ENCODE measurements at places on chromosomes 1 and 21.

- no peak for DNase-seq
These were observed 113.4 kb downstream of the ERG start for GRCh38 chr21:38384675-38385426.

- peak; percentile 49 for DNase-seq
These were observed 728 bp downstream of the OTUD7B start for GRCh38 chr1:150009604-150010392.

GRCh38 chr1:57302812-57303596, 120.9 kb downstream of the DAB1 start:
- no peak for DNase-seq

- DNase-seq: no peak
These were observed 858 bp downstream of the BRINP3 start for GRCh38 chr1:190476806-190477205.

GRCh38 chr1:40606978-40607377, 58.5 kb downstream of the RIMS3 start:
- DNase-seq: no peak

- no peak for DNase-seq
These were observed 413.9 kb downstream of the DUSP10 start for GRCh38 chr1:221327954-221328353.
